T-helper 2 cell (primary cell): ENCODE measurements at places on chromosomes 1 and 21.

GRCh38 chr1:64685217-64685616, 59.7 kb upstream of the RAVER2 start:
- DNase-seq = no peak

GRCh38 chr1:246335151-246335550, 171.9 kb downstream of the SMYD3 start:
- DNase-seq = no peak

DNA sequence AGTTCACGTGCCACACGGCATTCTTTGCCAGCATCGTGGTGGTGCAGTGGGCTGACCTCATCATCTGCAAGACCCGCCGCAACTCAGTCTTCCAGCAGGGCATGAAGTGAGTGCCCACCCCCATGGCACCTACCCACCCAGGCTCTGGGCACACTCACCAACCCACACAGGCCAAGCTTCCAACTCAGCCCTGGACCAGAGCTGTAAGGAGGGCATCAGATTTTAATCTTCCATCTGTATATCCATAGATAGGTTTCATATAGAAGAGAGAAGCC, 14.5 kb upstream of the ATP1A4 start:
- no peak for DNase-seq

- DNase-seq = no peak
These were observed 354.1 kb downstream of the SMYD3 start for GRCh38 chr1:246152986-246153431.

DNA sequence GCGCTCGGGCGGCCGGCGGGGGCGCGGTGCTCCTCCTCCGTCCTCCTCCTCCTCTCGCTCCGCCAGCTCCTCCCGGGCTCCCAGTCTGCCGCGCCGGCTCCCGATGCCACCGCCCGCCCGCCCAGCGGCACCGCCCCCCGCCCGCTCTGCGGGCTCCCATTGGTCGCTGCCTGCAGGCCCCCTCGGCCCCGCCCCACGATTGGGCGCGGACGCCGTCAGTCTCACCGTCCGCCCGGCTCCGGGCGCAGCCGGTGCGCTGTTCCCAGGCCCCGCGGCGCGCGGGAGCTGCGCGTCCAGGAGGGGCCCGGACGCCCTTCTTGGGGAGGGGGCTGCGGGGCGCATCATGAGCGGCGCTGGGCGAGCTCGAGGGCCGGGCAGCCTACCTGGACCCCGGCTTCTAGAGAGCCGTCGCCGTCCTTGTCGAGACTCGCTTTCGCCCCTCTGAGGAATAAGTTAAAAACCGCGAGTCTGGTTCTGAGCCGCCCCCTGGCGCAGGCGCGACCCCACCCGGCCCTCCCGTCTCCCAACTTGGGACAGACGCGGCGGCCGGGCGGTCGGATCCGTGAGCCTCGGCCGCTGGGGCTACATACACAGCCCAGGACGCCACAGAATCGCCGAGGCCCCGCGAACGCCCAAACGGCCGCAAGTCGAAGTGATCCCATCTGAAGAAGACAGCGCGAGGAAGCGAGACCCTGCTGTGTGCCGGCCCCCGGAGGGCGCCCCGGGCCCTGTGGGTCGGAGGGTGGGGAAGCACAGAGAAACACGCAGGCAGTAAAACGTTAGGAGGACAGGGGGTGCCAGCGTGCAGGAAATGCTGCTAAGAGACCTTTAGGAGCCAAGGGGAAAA, at the start of gene SIPA1L2:
Gene SIPA1L2, minus strand, starts transcription at position 87 of the 847 bp plus-strand sequence. CDS start 114,794 bp downstream, outside the sequence.
- peak; percentile 80 for DNase-seq

- DNase-seq = no peak
These were observed 183.9 kb upstream of the SGIP1 start for GRCh38 chr1:66350001-66350547.

- DNase-seq = no peak
These were observed 30.0 kb downstream of the PRKACB start for GRCh38 chr1:84174051-84174556.

DNA sequence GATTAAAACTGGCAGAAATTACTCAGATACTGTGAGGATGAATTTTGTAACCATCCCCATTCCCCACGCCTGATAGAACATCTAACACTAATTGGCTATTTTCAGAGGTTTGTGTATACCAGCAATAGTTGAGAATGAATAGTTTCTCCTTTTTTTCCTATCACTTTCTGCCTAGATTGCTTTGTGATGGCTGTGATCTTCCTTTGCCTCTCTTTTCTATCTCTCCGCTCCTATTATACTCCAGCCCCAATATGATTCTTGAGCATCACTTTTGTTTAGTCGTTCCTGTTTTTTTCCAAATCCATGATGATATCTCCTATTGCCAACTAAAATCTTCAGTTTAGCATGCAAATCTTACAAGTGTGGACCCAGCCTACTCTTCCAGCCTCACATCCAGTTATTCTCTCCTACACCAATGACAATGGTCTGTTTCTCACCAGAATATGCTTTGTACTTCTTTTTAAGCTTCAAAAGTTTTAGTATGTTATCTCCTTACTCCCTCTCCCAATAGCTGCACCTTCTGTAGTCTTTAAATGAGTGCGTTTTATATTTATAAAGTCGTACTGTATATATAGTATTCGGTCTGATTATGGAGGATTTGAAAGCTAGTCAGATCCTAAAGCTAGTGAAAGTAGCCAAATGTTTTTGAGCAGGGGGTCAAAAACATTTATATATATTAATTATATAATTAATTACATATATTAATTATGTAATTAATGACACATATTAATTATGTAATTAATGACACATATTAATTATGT, 25.2 kb downstream of the MAGI3 start:
- DNase-seq = no peak

GRCh38 chr1:87806379-87807094, 477.9 kb downstream of the LMO4 start:
- no peak for DNase-seq

DNA sequence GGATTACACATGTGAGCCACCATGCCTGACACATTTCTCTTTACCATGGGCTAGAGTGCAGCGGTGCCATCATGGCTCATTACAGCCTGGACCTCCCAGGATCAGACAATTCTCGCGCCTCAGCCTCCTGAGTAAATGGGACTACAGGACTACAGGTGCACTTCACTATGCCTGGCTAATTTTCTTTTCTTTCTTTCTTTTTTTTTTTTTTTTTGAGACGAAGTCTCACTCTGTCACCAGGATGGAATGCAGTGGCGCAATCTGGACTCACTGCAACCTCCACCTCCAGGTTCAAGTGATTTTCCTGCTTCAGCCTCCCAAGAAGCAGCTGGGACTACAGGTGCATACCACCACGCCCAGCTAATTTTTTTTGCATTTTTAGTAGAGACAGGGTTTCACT, 14.8 kb upstream of the KIF1B start:
- DNase-seq = no peak

GRCh38 chr1:228374711-228375577, 31.7 kb downstream of the TRIM11 start:
- no peak for DNase-seq

DNA sequence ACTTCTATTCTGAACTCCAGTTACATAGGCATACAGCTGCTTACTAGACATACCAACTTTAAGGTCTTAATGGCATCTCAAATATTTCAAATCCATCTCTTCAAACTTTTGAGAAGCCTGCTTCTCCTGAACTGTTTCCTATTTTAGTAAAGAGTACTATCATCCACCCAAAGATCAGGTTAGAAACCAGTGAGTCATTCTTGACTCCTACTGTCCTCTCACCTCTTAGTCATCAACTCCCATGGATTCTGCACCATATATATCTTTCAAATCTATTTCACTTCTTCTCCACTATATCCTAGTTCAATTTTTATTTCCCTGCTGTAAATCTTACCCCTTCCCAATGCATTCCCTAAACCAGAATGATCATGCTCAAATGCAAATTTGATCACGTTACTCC, 18.1 kb upstream of the BEND5 start:
- no peak for DNase-seq

DNA sequence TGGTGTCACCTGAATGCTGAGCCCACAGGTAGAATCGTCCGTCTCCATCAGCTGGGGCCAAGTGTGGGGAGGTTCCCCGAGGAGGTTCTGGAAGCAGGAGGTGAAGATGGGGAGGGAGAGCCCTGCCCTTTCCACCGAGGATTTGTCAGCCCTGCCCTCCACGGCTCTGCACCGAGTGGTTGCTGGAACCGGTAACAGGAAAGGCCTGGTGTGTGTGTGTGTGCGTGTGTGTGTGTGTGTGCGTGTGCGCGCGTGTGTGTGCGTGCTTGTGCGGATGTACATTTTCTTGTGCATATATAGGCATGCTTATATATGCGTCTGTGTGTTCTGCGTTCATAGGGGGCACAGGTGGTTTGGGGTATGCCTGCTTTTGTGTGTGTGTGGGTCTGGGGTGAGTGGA, 3.5 kb downstream of the NBL1 start:
- no peak for DNase-seq

GRCh38 chr1:167563579-167564246, 10.2 kb upstream of the CREG1 start:
- DNase-seq = no peak

- no peak for DNase-seq
These were observed 26.5 kb downstream of the RIPPLY3 start for GRCh38 chr21:37032877-37033471.

- no peak for DNase-seq
These were observed 16.4 kb upstream of the KCNK1 start for GRCh38 chr1:233597489-233597901.

DNA sequence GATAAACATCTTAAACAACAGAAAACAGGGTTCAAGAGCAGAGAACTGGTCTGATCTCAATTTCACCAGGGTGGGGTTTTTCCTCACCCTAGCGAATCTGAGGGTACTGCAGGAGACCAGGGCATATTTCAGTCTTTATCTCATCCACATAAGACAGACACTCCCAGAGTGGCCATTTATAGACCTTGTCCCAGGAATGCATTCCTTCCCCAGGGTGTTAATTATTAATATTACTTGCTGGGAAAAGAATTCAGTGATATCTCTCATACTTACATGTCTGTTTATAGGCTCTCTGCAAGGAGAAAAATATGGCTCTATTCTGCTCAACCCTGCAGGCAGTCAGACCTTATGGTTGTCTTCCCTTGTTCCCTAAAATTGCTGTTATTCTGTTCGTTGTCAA, 84.1 kb downstream of the LYPLAL1 start:
- DNase-seq = no peak

- no peak for DNase-seq
These were observed 37.5 kb upstream of the DNAJC11 start for GRCh38 chr1:6738987-6739676.

DNA sequence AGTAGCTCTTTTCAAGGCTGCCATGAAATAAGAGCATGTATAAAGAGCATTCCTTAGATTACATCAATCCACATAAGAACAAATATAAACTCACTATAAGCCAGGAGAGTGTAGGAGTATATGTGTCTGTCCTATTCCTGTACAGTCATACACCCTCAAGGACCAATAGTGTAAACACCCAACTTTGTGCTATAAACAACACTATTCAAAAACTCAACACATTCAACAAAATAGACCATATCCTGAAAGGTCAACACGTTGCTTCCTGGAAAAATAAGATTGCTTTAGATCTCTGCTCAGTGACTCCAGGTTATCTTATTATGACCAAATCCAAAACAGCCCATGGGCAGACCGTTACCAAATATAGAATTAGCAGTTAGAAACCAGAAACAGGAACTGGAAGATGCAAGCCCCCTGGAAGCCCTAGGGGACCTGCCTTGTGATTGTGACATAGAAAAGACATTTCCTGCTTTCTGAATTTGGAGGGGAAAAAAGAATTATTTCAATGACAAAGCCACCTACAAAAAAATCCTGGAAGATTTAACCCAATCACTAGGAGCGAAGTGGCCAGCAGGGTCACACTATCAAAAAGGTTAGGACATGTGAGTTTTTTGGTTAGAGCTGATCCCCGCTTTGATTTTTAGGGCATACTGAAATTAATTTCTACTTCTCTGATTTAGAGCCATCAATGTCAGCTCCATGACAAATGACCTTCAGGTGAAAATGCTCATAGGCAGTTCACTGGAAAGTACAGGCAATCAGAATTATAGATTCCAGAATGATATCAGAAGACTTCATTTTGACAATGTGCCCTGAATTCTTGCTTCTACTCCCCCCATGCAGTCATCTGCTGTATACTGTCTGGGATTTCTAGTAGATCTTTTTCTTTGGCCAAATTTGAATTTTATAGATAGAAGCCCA, 59.9 kb downstream of the LRRC8C start:
- no peak for DNase-seq

DNA sequence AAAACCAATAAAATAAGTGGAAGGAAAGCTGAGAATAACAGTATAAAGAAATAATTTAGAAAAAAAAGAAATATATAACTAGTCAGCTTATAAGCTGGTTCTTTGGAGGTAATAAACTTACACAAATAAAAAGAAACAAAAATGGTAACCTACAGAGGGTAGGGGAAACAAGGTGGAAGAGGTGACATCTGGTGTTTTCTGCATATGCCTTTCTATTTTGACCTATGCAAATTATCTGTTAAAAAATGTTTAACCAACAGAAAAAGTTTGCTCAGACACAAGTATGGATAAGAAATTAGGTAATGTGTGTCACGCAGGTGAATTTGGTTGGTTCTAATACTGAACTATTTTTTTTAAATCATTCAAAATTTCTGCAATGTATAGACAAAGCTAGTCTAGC, 53.6 kb upstream of the DMRTA2 start:
- no peak for DNase-seq

- DNase-seq = no peak
These were observed 75.2 kb upstream of the ZC3H12A start for GRCh38 chr1:37399205-37399604.

DNA sequence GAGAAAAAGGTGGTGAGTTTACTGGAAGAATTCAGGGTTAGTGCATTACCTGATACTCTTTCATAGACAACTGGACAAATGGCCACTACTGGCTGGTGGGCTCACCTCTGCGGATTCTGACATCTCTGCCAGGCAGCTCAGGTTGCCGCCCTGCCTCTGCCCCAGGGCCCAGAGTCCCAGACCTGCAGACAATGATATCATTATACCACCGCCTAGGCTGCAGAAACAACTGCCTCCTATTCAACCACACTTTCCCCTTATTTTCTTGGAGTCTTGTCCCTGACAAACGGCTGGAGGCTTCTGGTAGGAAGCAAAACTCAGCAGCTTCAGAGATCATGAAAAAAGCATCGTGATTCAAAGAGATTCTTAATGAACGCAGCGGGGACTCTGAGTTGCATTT, 37.0 kb downstream of the IRF2BP2 start:
- DNase-seq = no peak

DNA sequence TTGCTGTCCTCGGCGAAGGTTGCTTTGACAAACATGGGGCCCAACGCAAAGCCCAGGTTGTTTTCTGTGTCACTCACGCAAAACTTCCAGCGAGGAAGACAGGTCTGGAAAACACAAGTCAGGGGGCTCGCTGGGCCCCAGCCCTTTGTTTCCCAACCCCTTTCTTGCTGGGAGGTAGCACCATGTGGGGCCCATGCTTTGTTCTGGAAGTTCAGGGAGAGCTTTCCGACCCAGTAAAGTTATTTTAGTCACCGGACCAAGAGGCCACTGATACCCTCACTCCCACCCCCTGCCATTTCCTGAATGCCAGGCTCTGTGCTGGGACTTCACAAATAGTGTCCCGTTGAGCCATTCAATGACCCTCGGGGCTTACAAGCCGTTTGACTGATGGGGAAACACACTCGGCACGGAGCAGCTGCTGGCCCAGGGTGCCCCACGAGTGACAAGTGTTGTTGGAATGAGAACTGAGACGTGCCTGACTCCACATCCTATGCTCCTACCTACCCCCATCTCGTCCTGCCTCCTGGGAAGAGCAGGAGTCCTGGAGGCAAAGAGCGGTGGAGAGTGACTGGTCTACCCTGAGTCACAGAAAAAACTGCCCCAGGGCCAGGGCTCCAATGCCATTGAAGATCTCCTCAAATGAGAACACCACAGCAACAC, 52.0 kb downstream of the ECE1 start:
- no peak for DNase-seq

- no peak for DNase-seq
These were observed 153.3 kb downstream of the GRIK3 start for GRCh38 chr1:36881068-36881405.

- DNase-seq = no peak
These were observed 1.1 kb upstream of the ERRFI1 start for GRCh38 chr1:8026976-8027747.
